ENCODE measurements at places on chromosomes 3 and 15.

- no peak for DNase-seq
Observed at GRCh38 chr3:30332196-30333021, 274.0 kb upstream of the TGFBR2 start.

GRCh38 chr3:146326875-146327543, 76.1 kb upstream of the PLSCR4 start:
- DNase-seq = no peak

GRCh38 chr3:167978071-167978470, 117.7 kb downstream of the GOLIM4 start:
- DNase-seq = no peak

GRCh38 chr15:68983961-68984481, 30.5 kb upstream of the NOX5 start:
- no peak for DNase-seq

DNA sequence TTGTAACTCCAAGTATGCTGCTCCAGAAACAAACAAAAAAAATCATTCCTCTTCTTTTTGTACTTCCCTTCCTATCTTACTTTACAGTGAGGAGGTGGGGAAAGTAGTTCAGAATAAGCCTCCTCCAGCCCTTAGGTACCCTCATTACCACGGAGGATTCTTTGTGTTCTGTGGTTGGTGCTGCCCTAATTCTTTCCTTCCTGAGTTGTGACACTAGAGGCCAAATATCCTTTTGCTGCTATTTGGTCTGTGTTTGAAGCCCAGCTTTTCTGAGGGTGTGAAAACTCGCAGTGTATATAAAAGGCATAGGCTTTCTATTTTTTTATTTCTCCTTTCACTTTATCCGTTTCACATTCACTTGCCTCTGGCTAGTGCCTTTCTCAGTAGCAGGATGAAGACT, 98.2 kb downstream of the HHLA2 start:
- DNase-seq = no peak

DNA sequence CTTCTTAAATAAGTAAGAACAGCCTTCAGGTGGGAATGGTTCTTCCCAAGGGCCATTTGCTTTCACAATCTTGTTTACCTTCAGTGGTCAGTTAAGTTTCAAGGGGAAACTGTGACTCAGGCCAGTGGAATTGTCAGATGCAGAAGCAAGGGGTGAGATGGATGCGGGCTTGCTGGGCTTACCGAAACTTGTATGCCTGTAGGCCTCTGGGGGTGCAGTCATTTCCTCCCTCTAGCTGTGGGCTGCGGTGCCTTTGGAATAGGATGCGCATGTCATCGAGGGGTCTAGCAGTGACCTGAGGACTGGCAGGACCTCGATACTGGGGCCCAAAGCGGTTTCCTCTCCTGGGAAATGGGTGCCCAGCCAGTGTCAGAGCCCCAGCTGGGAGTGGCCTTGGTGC, 121.6 kb downstream of the EEFSEC start:
- DNase-seq = no peak

DNA sequence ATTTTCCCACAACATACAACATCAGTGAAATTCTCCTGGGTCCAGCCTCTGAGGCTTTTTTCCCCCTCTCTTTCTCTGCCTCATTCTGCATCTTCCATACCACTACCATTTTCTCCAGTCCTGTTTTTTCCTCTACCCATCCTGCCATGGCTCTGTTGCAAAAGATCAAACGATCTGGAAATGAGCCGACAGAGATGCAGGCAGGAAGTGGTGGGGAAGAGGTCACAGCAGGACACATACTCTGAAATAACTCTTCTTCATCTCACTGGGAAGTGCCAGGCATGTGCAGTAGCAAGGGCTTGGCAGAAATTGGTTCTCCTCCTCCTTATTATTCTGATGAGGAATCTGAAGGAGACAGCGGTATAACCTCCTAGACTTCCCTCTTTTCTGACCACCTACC, 114.3 kb downstream of the CORO2B start:
- no peak for DNase-seq

DNA sequence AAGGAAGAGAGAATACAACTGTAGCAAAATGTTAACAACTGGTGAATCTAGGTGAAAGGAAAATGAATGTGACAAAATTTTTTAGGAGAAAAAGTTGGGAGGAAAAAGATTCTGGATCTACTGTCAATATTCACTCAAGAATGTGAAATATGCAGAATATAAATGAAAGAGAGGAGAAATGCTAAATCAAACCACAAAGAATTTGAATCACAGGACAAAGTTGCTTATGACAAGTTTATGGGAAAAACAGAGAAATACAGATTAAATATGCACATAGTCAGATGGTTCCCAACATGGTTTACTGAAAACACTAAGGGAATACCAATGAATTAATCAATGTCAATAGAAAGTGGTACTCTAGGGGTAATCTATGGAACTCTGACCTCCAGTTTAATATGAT, 27.6 kb downstream of the C3orf33 start:
- DNase-seq = no peak

DNA sequence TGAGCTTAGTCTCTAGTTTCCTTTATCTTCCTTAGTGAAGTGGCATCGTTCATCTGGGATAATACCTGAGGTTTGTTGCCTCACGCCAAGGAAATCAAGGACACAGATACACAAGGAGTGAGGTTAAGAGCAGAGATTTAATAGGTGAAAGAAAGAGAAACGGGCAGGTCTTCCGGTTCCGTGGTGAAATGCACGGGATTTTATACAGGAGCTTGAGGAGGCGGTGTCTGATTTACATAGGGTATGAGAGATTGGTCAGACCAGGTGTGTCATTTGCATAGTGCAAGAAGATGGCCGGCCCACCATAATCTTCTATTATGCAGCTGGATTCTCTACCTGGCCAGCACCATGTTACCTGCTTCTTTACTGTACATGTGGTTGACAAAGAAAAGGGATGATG, 17.2 kb downstream of the ARRDC4 start:
- DNase-seq = no peak

- DNase-seq = no peak
Observed at GRCh38 chr3:192575879-192576506, 151.3 kb downstream of the FGF12 start.

GRCh38 chr15:62739507-62739906, 303.0 kb upstream of the TPM1 start:
- DNase-seq = no peak

DNA sequence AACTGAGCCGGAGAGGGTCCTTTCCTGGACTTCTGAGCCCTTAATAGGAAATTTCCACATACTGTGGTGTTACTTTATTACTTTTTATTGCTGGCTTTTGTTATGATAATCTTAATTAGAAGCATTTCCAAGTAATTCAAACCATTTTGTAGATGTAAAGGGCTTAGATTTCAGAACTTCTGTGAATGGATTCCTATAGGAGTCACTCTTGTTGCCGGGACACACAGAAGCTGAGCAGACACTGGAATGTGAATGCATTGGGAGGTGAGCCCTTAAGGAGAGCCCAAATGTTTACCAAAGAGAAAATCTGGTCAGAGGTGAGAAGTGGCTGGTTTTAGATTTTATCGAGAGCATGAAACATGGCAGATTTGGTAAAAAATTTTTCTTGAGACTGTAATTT, 87.4 kb downstream of the FNDC3B start:
- DNase-seq = no peak

DNA sequence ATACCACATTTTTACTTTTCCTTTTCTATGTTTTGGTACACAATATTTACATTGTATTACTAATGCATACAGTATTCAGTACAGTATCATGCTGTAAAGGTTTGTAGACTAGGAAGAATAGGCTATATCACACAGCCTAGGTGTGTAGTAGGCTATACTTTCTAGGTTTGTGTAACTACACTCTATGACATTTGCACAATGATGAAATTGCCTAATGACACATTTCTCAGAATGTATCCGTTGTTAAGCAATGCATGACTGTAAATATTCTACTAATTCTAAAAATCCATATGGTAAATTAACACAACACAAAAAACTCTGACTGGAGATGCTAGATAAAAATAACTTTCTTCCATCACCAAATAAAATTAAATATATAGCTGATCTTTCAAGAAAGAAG, 16.2 kb downstream of the NEDD4 start:
- DNase-seq = no peak

- no peak for DNase-seq
Observed at GRCh38 chr15:81294516-81294880, 29.4 kb downstream of the STARD5 start.

- DNase-seq = no peak
Observed at GRCh38 chr15:36401586-36401966, 177.8 kb upstream of the CDIN1 start.

- no peak for DNase-seq
Observed at GRCh38 chr3:143040261-143040879, 39.0 kb downstream of the U2SURP start.
